ENCODE measurements at places on chromosomes 11 and 22.
A peak's percentile ranks its signal among the peaks of the same experiment; 100 is the strongest.

DNA sequence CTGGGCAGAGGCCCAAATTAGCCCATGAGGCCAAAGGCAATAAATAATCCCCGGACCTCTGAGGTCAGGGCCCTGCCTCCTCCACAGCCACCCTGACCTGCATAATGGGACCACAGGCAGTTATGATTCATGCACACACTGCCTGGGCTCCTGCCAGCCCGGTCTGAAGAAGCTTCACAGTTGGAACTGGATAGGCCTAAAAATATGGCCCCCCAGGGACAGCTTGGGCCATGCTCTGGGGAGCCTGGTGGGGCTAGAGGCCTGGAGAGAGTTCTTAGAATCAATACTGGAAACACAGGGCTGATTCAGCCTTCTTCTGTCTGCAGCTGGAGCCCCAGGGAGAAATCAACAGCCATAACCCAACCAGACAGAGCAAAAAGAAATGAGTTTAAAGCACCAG, 112.8 kb upstream of the CADM1 start:
- no peak for DNase-seq

DNA sequence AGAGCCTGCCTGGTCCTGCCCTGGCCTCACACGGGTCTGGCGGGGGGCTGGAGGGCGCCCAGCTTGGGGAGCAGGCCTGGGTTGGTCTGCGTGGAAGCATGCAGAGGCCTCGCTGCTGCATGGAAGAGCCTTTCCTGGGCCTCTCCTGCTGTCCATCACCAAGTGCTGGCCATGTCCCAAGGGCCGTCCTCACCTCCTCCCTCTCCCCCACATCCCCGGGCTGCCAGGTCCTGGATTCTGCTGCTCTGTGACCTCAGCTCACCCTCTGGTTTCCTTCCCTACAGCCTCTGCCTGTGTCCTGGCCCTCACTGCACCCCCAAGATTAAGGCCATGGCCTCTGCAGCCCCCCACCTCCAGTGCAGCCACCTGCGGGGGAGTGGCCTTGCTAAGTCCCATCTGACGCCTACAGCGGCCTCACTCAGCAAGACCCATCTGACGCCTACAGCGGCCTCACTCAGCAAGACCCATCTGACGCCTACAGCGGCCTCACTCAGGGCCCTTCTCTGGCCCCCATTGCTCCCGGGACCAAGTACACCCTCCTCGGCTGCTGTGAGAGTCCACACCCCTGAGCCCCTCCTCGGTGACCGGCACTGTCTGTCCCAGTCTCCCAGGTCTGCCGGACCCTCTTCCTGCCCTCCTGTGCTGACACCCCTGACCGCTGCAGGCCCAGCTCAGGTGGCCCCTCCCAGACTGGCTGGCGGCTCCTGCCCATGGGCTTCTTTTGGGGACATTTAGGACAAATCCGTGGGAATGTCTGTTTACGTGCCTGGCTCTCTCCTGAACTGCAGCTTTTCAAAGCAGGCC, 119.5 kb upstream of the B3GAT1 start:
- no peak for DNase-seq

DNA sequence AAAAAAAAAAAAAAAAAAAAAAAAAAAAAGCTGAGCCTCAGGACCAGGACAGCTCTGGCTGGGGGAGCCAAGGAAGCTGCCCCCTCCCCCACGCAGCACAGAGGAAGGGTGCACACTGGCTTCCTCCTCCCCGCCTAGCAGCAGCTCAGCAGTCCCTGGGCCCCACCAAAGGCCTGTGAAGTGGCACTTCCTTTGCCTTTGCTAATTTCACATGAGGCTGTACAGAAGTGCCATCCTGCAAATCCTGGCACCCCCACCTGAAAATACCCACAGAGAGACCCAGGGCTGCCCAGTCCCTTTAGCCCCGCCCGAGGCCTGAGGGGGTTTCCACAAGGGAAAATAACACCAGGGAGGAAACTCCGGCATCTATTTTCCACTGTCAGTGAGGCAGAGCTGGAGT, 3.9 kb downstream of the RHOG start:
- DNase-seq: peak; percentile 10

DNA sequence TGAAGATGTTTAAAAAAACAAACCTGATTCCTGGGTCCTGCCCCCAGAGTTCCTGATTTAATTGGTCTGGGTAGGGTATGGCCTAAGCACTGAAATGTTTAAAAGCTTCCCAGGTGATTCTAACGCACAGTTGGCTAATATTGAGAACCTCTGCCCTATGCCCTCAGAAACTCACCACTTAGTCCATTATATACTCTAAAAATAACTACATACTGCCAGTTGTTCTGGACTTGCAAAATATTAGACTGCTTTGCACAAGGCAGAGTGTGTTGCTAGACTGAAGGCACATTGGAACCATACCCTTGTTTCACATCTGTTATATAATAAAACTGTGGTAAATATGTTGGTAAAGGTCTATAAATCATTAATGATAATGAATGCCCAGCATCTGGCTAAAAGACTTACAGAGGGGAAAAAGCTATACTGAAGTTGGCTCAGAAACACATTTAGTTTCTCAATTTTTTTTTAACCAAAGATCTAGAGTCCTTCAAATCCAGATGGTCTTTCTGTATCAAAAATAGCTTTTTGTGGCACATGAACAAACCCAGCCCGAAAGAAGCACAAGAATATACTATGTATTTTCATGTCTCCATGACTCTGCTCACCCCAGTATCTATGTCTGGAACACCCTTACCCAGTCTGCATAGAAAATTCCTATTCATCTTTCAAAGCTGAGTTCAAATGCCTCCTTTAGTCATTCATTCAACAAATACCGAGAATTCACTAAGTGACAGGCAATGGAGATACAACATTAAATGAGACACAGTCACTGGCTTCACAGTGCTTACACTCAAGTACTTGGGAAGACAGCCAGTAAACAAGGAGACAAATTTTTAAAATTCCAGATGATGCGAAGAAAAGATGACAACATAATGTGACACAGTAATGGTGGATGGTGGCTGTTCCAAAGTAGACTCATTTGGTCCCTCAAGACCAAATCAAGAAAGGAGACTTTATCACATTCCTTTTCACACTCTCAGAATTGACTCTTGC, 44.1 kb downstream of the RBFOX2 start:
- DNase-seq: no peak

- no peak for DNase-seq
Measured at GRCh38 chr22:38313384-38313955, 3.8 kb downstream of the CSNK1E start.

DNA sequence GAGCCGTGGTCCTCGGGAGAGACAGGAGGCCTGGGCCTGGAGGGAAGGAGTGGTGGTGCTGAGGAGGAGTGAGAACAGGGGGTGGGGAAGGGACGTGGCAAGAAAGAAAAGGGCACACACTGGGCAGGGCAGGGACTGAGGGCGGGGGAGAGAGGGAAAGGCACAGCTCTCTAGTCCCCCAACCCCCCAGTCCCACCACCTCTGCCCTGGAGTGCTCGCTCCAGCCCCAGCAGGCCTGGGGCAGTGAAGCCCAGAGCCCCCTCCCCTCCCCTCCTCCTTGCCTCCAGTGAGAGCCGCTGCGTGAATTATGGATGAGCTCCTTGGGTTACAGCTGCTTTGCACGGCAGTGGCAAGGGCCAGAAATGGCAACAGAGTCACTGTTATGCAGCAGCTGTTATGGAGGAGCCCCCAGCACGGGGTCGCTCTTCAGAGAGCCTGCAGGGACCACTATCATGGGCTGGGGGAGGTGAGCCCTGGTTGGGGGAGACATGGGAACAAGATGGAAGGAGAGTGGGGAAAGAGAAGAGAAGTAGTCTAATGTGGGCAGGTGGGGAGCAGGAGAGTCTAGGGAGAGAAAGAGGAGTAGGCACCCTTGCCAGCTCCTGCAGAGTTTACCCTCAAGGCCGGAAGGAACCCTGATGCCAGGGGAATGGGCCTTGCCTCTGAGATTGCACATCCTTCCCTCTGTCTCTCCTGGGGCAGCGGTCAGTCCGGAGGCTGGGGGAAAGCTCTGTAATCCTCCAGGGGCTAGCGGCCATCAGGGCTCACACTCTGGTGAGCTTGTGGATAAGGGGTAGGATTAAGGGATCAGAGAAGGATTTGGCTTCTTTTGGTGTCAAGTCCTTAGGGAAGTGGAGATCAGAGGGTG, 3.6 kb downstream of the RTN4RL2 start:
- DNase-seq: no peak

GRCh38 chr11:107665018-107665417, 46.8 kb downstream of the SLN start:
- DNase-seq: no peak

DNA sequence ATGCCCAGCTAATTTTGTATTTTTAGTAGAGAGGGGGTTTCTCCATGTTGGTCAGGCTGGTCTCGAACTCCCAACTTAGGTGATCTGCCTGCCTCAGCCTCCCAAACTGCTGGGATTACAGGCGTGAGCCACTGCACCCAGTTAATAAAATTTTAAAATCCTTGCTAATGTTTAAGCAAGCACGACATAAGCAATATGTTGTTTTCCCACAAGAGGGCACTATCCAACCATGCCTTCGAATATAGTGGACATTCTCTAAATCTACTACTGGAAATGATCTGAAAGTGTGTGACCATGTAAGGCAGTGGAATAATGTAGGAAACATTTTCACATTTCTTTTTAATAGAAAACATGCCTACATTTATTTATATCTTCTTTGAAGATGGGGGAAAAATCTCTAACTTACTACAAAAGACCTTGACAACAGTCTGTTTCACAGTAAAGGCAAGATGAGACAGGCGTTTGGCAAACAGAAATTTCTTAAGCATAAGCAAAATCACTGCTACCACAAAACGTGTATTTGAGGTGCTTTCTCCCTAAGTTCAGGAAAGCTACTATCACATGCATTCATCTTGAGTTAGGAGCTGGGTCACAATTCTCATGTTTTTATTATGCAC, 38.2 kb downstream of the PITPNB start:
- DNase-seq: peak; percentile 32

GRCh38 chr22:31530823-31531195, 34.5 kb downstream of the SFI1 start:
- no peak for DNase-seq

DNA sequence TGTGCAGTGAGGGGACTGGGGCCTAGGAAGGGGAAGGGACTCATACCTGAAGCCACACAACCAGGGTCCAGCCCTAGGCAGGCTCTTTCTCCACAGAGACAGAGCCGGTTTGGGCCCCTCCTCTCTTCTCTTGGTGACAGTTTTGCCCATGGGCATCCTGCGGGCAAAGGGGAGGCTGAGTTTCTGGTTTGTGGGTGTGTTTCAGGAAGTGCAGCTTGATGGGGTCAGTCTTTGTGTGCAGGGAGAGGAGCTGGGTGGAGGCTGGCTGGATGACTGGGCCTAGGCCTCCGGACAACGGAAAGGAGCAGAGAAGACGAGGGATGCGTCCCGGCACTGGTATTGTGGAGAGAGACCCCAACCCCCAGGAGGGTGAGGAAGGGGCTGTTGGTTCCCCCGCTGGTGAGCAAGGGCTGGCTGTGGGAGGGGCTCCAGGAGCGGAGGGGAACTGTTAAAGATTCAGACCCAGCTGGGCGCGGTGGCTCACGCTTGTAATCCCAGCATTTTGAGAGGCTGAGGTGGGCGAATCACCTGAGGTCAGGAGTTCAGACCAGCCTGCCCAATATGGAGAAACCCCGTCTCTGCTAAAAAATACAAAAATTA, 23.4 kb upstream of the CELSR1 start:
- no peak for DNase-seq

DNA sequence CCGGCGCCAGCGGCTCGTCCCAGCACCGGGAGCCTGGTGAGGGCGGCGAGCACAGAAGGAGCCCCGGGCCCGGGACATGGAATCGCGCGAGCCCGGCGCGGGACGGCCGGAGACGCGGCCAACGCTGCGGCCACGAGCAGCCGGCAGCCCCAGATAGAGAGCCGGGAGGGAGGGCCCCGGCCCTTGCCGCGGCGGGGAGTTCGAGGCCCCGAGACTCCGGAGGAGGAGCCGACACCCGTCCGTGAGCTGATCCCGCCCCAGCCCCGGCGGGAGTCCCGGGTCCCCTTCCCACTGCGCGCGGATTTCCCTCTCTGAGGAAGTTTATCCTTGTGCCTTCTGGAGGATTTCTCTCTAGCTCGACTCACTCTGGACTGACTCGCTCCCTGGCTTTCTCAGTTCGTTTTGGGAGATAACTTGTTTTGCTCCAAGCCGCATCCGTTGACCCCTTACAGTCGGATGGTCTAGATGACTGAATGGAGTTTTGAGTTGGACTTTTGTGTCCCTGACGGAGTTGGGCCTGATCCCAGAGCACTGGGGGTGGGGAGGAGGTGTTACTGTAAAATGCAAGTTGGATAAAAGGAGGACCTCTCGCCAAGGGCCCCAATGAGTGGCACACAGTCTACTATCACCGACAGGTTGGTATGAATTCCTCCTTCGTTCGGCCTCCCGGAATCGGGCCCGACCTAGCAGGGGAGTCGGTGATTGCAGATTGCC, 585 bp downstream of the ARHGEF12 start:
- DNase-seq: peak; percentile 63

DNA sequence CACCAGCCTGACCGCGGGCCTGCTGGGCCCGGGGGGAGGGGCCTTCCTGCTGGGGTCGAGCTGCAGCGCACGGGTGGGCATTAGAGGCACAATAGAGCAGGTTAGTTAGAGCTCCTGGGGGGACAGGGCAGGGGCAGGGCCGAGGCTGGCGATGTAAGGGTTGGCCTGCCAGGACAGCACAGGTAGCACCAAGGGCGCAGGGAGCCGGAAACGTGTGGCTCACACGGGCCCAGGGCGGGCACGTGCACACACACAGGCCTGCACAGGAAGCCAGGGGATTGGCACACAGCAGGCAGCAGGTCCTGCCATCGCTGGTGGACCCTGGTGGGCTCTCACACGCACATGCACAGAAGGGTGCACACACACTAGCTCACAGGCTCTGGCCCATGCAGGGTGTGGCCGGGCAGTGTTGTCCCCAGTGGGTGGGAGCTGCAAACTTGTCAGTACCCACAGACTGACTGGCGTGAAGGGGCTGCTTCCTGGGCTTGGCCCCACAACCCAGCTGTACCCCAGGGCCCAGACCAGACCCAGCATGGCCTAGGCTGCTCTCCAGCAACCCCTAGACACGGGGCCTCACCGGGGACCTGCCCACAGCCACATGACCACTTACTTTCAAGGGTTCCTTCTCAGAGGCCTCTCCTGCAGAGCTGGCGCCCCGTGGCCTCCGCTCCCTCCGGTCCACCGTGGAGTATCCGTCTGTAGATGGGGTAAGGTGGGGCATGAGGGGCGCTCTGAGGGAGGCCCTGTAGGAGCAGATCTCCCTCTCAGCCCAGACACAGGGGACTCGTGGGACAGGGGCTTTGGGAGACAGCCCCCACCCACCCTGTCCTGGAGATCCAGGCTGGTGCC, 29.9 kb upstream of the TXNRD2 start:
- no peak for DNase-seq

DNA sequence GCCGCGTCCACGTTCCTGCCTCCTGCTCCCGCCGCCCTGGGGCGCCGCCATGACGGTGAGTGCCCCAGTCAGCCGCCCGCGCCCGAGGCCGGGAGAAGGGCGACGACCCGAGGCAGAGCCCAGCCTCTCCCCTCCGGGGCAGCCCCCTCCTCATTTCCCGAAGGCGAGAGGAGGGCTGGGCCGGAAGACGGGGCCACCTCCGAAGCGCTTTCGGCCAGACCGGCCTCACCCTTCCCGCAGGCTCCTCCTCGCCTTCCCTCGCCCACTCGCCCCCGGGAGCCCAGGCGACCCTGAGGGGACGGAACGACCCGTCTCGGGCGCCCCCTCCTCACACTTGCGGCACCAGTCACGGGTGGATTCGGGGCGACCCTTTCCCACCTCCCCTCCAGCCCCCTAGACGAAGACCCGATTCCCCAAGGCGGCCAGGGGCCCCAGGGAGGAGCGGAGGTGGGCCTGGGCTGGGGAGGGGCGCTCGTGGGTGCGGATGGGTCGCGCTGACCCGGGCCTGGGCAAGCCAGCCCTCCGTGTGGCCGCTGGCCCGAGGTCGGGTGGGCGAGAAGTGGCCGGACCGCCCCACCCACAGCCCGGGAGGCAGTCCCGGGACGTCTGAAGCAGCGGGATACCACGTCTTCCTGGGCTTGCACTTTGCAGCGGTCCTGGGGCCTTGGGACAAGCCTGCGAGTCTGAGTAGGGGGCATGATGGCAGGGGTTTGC, 49.7 kb downstream of the TRIOBP start:
- DNase-seq: no peak

Data from anterior cingulate cortex (tissue), 58 donors.